ENCODE measurements at places on chromosomes 11 and 22.

DNA sequence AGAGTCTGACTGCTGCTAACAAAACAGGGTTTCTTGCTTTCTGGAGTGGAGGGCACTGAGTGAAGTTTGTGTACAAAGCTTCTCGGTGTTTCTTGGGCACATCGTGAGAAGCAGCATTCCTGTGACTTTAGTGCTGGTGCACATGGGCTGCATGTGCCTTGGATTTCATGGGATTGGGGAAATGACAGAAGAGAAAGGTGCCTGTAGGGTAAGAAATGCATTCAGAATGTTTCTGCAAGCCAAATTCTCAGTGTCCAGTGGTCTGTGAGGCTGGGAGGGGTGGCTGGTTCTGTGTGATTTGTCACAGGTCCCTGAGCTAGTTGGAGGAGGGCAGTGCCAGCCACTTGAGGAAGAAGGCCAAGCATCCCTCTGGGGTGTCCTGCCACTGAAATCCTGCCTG is 404.2 kb upstream of the NARS2 start:
- DNase-seq: no peak

- DNase-seq: no peak
Observed at GRCh38 chr11:117300283-117300663, 9.1 kb downstream of the BACE1-AS start.

GRCh38 chr11:103434073-103434411 is 324.8 kb downstream of the DYNC2H1 start:
- DNase-seq: no peak

DNA sequence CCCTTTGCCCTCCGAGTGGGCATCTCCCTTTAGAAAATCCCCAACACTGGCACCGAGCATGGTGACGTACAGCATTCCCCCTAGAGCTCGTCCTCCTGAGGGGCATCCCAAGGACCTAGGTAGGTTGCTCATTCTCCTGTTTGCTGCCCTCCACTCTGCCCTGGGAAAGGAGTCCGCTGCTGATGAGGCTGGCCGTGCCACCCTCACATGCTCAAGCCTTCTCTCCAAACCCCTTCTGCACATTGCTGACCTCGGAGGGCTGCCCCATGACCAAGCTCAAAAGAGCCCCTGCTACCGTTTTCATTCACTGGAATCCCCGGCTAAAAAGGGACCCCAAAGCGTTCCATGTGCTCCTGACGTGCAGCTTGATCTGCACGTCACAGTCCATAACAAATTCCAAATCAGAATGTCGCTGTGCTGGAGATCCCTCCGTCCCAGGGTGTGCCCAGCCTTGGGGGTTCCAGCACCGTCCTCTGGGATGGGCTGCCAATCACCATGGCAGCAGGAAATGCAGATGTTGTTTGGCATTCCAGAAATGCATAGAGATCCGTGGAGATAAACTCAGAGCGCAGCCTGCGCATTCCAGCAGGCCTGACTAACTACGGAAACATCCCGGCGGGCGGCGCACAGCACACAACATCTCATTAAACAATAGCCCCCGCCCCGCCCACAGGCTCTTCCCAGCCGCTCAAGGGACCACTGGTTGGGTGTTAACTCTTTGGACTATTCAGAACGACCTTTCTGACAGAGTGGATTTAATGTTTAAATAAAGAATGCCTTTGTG is 26.3 kb upstream of the GNB1L start:
- peak; percentile 96 for DNase-seq

- peak; percentile 29 for DNase-seq
Observed at GRCh38 chr11:78050964-78051831, 12.5 kb upstream of the THRSP start.

- DNase-seq: peak; percentile 4
Observed at GRCh38 chr22:24521791-24522245, 26.7 kb downstream of the UPB1 start.

- DNase-seq: no peak
Observed at GRCh38 chr22:50293441-50294318, 13.8 kb downstream of the PLXNB2 start.

- no peak for DNase-seq
Observed at GRCh38 chr22:42060489-42060888, 10.1 kb downstream of the NAGA start.

GRCh38 chr11:11677672-11678356 is 56.0 kb upstream of the GALNT18 start:
- DNase-seq: no peak

DNA sequence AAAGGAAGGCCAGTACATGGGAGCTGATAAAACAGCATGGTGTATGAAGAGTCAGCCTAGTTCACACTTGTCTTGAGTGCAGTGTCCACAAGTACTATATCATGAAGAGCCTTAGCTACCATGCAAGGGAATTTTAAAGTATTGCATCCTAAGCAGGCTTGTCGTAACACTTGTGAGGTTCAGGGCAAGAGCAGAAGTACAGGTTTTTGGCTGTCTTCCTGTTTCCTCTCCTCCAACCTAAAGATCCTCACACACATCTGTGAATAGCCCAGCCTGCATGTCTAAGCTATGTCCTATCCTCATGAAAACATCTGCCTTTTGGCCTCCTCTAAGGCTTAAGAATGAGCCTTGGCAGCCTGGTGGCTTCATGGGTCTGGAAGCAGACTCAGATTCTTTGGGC is 34.6 kb upstream of the TMEM123 start:
- no peak for DNase-seq

DNA sequence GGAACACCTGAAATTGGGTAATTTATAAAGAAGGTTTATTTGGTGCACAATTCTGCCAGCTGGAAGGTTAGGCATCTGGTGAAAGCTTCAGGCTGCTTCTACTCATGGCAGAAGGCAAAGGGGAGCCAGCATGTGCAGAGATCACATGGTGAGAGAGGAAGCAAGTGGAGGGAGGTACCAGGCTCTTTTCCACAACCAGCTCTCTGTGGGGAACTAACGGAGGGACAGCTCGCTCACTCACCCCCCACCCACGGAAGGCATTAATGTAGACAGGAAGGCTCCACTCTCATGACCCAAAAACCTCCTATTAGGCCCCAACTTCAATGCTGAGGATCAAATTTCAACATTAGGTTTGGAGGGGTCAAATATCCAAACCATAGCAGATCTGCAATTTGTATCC is 75.6 kb upstream of the ARHGAP32 start:
- DNase-seq: no peak

- no peak for DNase-seq
Observed at GRCh38 chr11:12185106-12185690, 74.8 kb downstream of the MICAL2 start.

DNA sequence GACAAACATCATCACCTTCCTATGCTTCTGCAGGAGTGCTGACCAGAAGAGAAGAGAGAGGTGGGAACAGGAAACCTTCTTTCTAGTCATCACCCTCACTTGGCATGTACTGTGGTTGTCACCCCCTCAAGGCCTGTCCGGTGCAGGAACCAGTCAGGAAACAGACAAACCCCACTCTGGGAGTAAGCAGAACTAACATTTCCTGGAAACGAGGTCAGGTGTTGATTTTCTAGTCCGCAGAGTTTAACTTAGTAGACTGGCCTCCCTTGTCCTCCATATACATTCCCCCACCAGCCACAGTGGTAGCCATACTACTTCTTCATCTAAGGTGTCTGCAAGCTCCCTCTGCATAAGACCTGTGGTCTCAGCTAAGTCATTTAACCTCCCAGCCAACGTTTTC is 80.7 kb upstream of the NCAM1 start:
- DNase-seq: no peak

DNA sequence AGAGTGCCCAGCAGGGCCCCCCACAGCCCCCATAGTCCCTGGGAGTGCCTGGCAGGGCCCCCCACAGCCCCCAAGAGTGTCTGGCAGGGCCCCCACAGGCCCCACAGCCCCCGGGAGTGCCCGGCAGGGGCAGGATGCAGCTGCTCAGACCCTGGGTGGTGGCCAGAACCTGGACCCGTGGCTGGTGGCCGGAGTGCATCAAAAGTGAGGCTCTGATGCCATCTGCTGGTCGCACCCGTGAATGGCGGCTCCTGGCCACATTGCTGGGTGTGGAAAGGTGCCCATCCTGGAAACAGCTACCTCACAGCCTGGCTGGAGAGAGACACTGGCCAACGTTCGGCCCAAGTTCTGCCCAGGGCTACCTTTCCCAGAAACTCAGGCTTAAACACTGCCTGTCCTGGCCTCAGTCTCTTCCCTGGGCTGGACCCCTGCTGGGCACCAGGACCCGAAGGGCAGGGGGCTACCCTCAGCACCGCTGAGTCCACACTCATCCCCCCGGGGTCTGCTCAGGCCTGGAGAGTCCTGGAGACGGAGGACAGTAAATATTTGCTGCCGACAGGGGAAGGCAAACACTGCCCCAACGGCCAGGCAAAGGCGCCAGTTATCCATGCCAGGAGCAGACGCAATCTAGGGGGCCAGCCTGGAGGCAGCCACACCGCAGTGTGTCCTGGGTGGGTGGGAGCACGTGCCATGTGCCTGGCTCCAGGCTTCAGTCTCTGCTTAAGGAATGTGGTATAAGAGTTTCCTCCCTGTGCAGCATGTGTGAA is 4.4 kb downstream of the INS start:
- no peak for DNase-seq

DNA sequence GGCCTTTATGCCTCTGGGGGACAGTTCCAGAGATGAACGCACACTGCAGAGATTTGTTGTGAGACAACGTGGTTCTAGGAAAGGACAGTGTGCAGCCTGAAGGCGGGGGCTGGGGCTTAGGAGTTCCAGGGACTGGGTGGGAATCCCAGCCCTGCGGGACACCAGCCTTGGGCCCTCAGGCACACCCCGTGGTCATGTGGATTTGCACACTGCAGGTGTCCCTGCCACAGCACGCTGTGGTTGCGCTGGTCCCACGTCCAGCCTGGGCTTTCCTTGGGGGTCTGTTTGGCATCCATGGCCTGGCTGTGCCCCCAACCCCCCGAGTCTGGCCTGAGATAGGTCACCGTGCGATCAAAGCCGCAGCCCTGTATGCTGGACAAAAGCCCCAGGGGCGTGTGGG is 7.3 kb downstream of the SHISAL1 start:
- DNase-seq: no peak

DNA sequence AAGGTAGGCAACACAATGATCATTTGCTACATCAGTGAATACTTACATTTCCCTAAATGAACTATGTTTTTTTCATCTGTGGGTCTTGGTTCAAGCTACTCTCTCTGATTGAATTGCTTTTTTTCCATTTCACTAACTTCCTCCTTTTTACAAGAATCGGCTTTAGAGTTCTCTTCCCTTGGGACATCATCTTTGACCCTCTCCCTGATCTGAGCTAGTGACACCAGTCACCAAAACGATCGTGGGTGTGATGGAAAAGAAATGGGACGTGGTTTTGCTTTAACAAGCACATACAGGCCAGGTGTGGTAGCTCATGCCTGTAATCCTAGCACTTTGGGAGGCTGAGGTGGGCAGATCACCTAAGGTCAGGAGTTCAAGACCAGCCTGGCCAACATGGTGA is 129.9 kb downstream of the WT1 start:
- DNase-seq: no peak

GRCh38 chr11:125999234-125999880 is 53.5 kb downstream of the VSIG10L2 start:
- DNase-seq: no peak

DNA sequence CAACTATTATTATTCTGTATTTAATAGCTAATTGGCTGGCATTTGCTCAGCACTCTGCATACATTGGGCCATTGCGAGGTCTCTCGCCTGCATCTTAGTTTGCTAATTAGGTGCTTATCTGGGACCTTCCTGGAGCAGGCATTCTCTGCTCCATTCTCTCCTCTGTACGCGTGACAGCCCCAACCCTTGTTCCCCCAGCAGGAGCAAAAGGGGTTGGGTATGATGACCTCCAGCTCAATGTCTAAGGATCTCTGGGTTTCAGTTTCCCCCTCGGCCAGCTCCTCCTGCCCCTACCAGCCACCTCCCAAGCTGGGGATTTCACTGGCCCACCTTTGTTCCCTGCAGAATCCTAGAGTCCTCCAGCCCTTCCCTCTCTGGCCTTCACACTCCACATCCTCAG is 9.7 kb upstream of the LGALS2 start:
- no peak for DNase-seq

DNA sequence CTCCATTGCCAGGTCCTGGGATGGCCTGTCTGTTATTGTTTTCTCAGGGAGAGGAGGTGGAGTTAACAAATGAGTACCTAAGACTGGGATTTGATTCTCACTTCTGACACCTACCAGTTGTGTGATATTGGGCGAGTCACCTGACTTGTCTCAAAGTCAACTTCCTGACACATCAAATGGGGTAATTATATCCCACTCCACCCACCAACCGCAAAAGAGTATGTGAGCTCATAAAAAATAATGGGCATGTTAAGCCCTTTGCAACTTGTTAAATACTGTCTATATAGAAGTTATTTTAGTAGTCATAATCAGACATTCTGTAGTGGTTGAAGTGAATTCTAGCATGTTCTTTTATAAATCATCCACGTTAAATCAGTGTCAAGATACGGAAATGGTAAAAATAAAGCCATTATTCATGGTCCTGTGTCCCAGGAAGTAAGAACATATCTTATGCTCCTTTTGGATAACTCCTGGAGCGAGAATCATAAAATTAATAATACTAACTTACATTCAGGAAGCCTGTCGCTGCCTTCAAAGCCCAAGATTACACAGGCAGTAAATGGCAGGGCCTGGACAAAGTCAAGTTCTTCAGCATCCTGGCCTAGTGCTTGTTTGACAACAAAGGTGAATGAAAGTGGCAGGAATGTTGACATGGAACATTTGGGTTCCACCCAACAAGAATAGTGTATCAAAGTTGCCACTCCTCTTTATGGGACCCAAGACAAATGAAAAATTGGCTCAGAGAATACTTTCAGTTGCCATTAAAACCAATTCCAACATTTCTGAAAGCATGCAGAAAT is 54.3 kb downstream of the SYTL2 start:
- DNase-seq: no peak

DNA sequence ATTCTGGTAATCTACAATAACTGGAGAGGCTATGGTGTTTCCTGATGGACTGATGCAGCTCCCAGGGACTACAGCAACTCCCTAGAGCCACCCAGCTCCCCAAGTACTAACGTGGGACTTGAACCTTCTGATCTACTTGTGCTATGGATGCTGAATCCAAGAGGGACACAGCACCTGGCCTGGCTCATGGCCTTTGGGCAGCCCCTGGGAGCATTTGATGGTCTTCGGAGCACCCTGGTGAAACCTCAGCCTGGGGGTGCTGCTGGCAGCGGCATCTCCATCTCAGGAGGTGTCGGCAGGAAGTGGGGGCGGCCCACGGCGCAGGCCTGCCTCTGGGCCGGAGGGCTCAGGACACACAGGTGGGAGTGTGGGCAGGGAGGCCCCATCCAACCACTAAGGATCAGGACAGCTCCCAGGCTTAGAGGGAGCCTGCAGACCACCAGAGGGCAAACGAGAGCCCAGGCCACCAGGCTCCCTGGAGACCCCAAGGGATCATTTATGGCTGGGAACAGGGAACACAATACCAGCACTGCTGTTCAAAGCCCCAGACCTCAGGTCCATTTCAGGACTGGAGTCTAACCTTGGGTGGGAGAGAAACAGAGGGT is 8.7 kb downstream of the EHD1 start:
- DNase-seq: no peak
